Stimulated activated memory B cell treated with anti-CD40 and anti-IgM and Interleukin-4, amounts not matched to agents 10 μg/mL and 1 μg/mL and 100 μg/mL, for 72 hours (primary cell): ENCODE measurements at places on chromosomes 2 and 18.

DNA sequence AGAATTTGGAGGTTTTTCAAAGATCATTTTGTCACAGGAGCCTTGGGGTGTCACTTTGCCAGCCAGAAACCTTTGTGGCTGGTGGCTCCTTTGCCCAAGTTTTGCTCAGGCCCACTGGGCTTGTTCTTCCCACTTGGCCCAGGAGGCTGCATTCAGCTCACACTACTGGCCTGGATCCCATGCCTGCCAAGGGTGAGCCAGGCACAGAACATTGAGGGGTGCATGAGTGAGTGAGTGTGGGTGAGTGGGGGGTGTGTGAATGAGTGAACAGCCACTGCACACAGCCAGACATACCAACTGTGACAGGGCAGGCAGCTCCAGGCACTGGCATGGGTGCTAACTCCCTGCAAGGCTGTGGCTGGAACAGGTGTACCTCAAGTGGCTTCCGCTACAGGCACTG, 39.6 kb downstream of the FAM171B start:
- ATAC-seq: no peak

GRCh38 chr2:41782306-41783158, 265.3 kb upstream of the PKDCC start:
- ATAC-seq: no peak

DNA sequence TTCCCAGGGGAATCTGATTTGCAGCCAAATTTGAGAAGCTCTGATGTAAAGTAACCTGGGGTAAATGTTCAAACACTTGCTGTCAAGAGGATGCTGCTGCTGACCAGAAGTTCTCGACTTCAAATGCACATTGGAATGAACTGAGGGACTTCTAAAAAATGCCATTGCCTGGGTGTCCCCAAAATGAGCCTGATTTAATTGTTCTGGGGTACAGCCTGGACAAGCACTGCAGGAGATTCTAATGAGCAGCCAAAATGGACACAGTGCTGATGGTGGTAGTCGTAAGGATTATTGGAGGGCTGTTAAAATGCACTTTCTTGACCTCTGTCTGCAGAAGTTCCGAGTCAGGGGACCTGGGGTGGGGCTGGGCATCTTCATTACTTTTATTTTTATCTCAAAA, 49.5 kb downstream of the LIPG start:
- no peak for ATAC-seq

- no peak for ATAC-seq
These were observed 193.7 kb downstream of the DNER start for GRCh38 chr2:229520691-229521096.

DNA sequence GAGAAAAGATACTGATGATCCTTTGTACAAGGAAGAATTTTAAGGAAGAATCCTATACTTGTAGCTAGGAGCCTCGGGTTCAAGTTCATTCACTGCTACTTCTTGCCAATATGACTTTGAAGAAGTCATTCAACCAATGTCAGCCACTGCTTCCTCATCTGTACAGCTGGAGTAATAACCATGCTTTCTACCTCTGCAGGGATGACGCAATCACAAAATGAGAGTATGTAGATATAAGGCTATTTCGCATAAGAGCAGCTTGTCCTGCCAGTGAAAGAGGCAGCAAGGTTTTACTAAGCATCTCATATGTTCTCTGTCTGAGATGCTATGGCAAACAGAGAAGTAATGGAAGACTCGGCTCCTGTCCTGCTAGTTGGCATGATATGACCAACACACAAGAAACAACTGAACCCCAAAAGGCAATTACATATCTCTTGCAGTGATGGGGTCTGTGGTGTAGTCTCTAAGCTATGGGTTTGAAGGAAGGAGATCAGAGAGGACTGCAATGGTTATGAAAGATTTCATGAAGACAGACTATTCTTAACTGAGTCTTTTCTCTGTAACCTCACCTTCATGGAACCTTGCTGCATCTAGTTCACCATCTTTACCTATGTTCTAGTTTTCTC, 9.2 kb downstream of the AAK1 start:
- ATAC-seq: no peak

DNA sequence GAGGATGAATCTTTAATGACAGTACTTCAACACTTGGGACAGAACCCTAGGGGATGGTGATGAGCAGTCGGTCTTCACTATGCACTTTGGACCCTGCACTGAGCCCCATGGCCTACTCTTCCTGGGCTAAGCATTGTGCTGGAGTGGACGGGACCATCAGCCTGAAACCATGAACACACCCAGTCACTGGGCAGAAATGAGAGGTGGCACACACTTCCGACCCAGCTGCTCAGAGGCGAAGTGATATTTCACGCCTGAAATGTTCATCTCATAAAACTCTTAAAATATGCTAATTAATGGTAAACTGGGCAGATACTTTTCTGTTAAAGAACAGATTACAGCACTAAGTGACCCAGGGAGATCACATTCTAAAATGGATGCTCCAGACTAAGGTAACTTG, 150.3 kb upstream of the NDUFV2 start:
- ATAC-seq: peak; percentile 55

- no peak for ATAC-seq
These were observed 85.7 kb upstream of the EPAS1 start for GRCh38 chr2:46211461-46211860.

DNA sequence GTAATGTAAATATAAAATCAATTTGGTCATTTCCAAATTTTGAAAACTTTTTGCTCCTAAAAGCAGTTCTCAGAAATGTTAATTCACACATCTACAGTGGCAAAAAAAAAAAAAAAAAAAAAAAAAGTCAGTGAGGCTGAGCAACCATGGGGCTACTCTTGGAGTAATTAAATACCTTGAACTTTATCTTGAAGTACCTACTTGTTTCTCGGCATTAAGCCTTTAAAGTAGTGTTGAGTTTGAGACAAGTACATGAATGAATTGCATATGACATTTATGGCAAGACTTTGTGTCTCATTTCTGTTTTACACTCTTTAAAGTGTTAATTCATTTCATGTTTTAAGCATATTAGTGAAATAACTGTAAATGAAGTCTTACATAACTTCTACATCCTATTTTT, 613.3 kb downstream of the XIRP2 start:
- ATAC-seq: no peak

DNA sequence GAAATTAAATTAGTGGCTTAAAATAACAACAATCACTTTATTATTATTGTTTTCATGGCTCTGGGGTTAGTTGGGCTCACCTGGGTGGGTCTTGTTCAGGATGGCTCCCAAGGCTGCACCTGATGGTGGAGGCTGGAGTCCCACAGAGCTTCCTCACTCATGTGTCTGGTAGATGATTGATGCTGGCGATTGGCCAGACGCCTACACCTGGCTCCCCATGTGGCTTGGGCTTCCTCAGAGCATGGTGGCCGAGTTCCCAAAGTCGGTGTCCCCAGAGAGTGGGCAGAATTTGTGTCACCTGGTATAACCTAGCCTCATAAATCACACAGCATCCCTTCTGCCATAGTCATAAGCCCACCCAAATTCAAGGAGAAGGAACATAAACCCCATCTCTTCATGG, 18.2 kb downstream of the DBI start:
- no peak for ATAC-seq

- no peak for ATAC-seq
These were observed 69.8 kb upstream of the IL1R1 start for GRCh38 chr2:102072741-102073140.

- ATAC-seq: no peak
These were observed 104.4 kb upstream of the TWIST2 start for GRCh38 chr2:238743243-238744065.

DNA sequence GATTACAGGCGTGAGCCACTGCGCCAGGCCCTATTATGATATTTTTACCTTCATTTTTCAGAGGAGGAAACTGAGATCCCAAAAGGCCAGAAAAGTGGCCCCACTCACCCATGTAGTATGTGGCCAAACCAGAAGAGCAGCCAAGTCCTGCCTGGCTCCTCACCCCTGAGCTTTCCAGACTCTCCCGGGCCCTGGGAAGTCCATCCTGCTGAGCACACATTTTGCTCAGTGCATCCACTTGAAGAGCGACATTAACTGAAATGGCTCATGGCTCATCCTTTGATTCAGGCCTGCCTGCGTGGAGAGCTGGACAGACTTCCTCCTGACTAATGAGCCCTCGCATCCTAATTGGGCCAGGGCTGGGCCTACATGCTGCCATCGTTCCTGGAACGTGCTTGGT, 9.5 kb upstream of the NGEF start:
- peak; percentile 31 for ATAC-seq

DNA sequence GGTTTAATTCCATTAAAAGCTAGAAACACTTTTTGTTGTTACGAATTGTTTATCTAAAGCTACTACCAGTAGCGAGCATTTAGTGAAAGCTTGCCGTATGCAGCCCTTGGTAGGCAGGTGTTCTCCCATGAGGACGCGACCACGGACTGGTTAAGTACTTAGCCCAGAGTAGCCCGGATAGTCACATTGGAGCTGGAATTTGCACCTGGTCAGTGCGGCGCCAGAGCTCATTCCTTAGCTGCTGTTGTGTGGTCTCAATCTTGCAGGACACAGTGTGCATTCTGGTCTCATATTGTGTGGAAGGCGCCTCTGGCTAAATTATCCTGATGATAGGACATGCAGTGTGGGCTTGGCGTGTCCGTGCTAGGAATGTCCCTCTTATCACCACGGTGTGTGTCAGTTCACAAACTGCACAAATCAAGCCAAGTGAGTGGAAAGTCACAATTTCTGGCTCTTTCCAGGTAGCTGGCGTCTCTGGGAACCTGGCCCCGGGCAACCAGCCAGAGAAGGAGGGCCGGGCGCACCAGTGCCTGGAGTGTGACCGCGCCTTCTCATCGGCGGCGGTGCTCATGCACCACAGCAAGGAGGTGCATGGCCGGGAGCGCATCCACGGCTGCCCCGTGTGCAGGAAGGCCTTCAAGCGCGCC, 133.3 kb downstream of the ZNF236 start:
- no peak for ATAC-seq

DNA sequence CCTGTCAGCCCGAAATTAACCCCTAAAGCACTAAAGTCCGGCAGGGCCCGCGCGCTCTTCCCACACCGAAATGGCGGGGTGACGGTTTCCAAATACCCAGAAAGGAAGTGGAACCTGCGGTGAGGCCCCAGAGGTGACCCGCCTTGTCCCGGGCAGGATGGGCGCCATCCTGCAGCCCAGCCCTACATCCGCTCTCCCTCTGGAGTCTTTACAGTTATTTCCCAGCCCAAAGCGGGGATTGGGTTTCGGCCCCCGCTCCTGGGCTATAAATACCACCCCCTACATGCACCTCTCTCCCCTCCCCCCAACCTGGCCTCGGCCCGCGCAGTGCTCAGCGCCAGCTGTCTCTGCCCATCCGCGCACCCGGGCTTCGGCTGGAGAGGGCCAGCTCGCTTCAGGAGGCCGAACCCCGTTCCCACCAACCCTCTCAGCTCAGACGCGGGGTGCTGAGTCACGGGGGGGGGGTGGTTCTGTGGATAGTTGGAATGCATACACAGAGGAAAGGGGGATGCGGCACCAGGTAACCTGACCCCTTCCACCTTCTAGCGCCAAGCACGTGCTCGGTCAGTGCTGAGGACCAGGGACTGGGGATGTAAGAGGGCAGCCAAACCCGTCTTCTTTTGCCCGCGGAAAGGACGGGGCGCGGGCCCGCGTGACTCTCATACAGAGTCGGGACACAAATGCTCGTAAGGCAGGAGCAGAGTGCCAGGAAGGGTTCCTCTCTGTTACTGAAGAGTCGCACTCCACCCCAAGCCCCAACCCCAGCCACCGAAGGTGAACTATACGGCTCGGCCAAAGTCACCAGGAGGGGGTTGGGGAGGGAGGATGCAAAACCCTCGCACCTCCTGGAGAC, at the start of gene TUBA4B:
Gene TUBA4B (plus strand): TSS at position 344 of the 853 bp plus-strand sequence. CDS start 165 bp downstream, at position 509.
- peak; percentile 40 for ATAC-seq

DNA sequence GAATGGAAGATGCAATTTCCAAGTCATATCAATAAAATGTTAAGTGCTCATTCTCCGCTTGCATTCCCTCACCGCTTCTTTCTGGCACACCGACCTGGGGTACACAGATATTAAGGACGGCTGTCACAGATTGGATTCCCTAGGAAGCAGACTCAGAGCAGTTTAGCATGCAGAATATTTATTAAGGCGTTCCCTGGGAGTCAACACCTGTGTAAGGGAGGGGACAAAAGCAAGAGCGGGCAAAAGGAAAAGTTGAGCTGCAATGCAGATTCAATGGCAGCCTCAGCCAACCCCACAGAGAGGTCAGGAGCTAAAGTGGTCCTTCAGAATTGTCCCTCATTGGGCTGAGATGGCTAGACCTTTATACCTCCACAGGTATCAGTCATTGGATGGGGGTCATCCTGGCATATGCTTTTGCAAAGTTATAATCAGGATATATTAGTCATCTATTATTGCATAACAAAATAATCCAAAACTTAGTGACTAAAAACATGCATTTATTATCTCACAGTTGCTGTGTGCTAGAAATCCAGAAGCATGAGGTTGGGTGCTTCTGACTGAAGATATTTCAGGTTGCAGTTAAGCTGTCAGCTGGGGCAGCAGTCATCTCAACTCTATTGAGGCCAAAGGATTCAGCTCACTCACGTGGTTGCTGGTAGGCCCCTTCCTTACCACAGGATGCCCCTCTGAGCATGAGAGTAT, 27.0 kb upstream of the INO80D start:
- ATAC-seq: no peak

- no peak for ATAC-seq
These were observed 2.5 kb downstream of the KLF7 start for GRCh38 chr2:207163053-207163755.

- ATAC-seq: no peak
These were observed 50.3 kb downstream of the GBX2 start for GRCh38 chr2:236117861-236118269.

DNA sequence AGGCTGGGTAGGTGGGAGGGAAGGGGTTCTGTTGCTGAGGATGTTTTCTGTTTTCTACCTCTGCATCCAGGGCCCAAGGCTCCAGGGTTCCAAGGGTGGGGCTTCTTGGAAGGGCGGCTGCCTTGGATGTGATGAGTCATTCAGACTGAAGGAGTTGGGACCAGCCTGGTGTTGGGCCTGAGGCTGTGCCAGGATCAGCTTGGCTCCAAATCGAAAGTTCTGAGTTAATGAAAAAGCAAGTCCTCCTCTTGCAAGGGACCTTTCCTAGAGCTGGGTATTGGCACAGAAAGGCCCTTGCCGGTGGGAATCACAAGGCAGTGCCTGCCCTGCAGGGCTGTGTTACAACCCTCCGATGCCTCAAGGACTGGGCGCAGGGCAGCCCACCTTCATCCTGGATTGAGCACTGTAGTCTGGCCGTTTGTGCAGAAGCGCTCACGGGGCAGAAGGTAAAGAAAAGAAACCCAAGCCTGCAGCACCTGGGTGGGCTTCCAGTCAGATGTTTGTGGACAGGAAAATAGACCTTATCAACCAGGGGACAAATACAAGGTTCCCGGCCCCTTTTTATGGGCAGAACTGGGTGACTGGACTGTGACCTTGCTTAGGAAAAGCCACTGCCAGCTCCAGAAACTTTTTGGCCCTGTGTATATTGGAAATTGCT, 52.5 kb upstream of the MCFD2 start:
- ATAC-seq: no peak

- no peak for ATAC-seq
These were observed 33.6 kb upstream of the KCNG2 start for GRCh38 chr18:79764131-79764530.

GRCh38 chr18:44996261-44996660, 315.6 kb downstream of the SETBP1 start:
- ATAC-seq: peak; percentile 68
